ENCODE measurements at places on chromosomes 6 and 20.
A peak's percentile ranks its signal among the peaks of the same experiment; 100 is the strongest.

DNA sequence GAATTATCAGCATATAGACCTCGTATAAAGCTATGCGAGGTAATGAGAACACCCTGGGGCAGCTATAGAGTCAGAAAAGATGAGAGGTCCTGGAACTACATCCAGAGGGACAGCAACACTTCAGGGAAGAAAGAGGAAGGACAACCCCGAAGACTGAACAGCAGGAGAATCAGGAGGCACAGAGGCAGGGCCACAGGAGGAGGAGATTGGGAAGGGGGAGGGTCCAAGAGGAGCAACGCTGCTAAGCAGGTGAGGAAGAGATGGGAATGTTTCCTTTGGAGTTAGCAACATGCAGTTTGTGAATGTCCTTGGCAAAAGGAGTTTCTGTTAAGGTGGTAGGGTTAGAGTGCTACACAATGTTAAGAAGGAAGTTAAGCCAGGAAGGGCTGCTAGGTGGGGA is 79.5 kb upstream of the OLIG3 start:
- DNase-seq: no peak

DNA sequence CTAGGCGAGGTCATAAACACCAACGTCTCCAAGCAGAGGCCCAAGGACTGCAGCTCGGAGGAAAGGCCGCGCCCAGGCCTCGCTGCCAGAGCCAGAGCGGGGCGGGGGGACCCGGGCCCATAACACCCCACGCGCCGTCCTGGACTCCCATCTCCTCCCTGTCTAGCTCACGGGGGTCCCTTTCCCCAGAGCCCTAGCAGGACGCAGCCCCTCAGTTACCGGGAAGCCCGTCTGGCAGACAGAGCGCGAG is 44.9 kb downstream of the MDFI start:
- no peak for DNase-seq

DNA sequence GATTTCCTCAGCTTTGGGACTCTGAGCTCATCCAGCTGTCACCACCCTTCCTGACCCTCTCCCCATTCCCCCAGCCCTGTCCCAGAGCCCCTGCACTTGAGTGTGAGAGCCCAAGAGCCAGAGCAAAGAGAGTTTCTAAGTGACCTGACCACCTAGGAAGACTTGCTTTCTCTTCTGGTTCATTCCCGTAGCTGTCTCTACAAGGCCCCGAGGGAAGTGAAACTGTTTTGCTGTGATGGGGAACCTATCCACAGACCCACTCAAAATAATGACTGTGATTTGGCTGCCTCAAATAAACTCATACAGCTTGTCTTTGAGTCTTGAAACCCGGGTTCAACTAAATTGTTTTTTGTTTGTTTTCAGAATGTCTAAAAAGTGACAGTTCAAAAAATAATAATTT is 74.6 kb upstream of the XRN2 start:
- DNase-seq: no peak

GRCh38 chr20:5173751-5174150 is 46.9 kb downstream of the CDS2 start:
- no peak for DNase-seq

DNA sequence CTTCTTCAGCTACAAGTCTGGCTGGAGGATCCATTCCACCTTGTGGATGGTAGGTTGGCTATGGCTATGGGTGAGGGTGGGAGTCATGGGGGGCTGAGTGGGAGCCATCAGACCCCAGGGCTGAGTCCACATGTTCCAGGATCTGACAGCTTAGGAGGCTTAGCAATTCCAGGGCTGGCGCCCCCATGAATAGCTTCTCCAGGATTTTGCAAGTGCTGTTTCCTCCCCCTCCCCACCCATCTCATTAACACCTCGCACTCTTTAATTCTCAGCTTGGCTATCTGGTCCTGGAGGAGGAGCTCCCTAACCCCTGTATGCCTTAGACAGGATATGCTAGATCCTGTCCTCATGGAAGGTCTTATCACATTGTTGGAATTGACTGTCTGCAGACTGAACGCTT is 39.0 kb upstream of the ANGPT4 start:
- no peak for DNase-seq

GRCh38 chr20:62762801-62763368 is 33.4 kb upstream of the MRGBP start:
- DNase-seq: peak; percentile 3

GRCh38 chr6:55892749-55893357 is 17.5 kb upstream of the BMP5 start:
- DNase-seq: no peak

DNA sequence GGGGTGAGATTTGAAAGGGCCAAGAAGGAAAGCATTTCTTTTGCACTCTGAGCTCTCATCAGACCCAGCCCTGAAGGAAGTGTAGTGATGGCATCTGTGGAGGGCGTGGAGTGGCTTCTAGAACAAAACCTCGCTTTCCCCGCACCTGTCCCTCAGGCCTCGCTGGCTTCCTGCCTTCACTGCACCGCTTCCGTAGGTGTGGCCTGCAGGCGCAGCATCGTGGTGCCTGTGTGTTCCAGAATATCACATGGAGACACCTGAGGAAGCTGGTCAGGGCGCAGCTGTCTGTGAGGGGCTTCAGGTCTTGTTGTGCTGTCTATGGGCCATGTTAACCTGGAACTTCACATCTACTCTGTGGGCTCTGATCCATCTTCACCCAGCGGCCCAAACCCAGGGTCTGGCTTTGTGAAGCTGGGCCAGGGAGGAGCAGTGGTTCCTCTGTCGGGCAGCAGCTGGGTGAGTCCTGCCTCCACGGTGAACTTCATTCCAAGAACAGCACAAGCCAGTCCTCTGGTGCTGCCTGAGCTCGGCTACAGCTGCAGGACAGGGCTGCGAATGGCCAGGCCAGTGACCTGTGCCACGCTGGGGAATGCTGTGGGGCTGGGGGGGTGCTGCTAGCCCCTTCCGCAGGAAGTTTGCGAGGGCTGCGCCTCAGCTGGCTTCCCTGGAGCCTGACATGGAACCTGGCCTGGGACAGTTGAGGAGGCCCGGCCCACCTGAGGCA is 40.9 kb downstream of the DSTN start:
- no peak for DNase-seq

Data from retina (tissue), 1 donor.